NCI-H187 (cell line): ENCODE measurements at places on chromosomes 7 and 10.

DNA sequence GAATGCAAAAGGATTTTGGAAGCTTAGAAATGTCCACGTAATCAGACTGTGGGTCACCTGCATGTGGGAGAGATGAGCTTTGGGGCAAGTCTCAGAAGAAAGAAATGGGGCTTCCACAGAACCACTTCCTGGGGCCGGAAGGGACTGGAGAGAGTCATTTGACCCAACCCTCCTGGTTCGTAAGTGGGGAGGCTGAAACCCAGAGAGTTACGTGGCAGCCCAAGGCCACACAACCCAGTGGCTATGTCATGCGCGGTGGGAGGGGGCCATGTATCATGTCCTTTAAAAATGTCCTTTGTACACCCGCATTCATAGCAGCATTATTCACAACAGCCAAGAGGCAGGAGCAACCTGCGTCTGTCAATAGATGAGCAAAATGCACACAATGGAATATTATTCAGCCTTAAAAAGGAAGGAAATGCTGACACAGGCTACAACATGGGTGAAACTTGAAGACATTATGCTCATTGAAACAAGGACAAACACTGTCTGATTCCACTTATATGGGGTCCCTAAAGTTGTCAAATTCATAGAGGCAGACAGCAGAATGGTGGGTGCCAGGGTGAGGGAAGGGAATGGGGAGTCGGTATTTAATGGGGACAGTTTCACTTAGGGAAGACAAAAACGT lies 15.1 kb downstream of the CAMK2B start:
- DNase-seq, result no peak

- DNase-seq, result no peak
These were observed 127.8 kb upstream of the BTBD16 start for GRCh38 chr10:122143238-122143841.

GRCh38 chr7:156725073-156725472 lies 84.5 kb downstream of the RNF32 start:
- DNase-seq, result no peak

DNA sequence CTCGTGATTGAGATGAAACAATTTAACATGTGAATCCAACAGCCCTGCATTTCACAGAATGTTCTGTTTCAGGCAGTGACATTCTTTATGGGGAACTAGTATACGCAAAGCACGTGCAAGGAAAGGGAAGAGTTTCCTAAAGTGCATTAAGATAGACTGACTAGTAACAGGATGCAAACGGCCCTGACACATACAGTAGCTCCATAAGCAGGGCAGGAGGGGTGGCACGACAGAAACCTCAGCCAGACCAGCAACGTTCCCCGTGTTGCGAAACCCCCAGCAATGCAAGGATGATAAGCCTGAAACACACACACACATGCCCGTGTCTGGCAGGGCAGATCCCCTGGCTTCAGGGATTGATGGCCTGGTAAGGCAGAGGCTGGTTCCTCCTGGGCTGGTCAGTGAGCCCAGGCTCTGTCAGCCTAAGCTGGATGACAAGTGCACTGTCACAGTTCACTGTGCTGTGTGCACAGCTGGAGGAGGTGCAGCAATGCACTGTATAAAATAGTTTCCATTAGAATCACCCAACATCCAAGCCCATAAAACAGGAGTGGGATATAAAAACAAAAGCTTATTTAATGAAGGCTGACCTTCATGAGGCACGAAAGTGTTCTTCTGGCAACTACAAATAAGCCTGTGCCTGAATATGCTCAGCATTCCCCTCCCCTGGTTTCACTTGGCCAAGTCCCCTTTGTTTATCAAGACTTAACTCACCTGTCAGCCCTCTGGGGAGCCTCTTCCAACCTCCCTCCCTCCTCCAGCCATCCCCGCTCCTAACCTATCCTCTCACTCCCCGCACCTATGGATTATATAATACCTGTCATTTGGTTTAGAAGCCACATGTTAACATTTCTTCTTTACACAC lies 88.8 kb downstream of the GSAP start:
- peak; percentile 31 for DNase-seq

GRCh38 chr7:1309996-1310395 lies 77.3 kb downstream of the UNCX start:
- DNase-seq, result no peak

GRCh38 chr10:94351089-94351488 lies 11.7 kb downstream of the NOC3L start:
- no peak for DNase-seq

GRCh38 chr7:105830405-105831301 lies 45.7 kb downstream of the ATXN7L1 start:
- no peak for DNase-seq

DNA sequence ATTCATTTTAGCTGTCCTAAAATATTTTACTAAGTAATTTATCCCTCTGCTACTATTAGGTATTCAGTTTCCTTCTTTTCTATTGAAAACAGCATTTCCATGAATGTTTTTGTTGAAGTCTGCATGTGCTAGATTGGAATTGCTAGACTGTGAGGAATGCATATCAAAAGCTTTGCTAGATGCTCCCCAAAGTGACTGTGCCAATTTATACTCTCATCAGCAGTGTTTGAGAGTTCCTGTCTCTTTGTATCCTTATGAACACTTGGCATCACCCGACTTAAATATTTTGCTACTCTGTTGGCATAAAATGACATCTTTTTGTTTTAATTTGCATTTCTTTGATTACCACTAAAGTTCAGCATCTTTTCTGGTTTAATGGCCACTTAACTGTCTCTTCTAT lies 45.0 kb upstream of the PRR15 start:
- DNase-seq, result no peak

GRCh38 chr10:102016416-102016815 lies 39.6 kb downstream of the ARMH3 start:
- DNase-seq, result no peak

GRCh38 chr10:121440461-121440860 lies 157.8 kb downstream of the FGFR2 start:
- no peak for DNase-seq

GRCh38 chr10:3173171-3173878 lies 743 bp upstream of the PITRM1 start:
- DNase-seq, result peak; percentile 97

DNA sequence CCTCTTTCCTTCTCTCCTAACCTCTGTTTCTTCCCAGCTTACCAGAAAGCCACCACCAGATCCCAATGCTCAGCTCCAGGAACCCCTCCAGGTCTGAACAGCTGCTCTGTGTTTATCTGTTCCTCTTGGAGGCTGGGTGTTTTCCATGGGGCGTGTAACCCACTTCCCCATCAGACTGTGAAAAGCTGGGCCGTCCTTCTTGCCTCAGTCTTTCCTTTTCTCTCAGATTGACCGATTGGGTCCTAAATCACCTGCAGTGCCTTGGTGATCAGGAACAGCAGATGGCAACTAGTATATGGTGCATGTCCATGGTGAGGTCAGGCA lies 4.8 kb downstream of the SH3PXD2A start:
- DNase-seq, result no peak

- DNase-seq, result no peak
These were observed 45.4 kb downstream of the ZNF467 start for GRCh38 chr7:149727899-149728476.

- DNase-seq, result no peak
These were observed 14.6 kb upstream of the MSMB start for GRCh38 chr10:46060706-46061105.

DNA sequence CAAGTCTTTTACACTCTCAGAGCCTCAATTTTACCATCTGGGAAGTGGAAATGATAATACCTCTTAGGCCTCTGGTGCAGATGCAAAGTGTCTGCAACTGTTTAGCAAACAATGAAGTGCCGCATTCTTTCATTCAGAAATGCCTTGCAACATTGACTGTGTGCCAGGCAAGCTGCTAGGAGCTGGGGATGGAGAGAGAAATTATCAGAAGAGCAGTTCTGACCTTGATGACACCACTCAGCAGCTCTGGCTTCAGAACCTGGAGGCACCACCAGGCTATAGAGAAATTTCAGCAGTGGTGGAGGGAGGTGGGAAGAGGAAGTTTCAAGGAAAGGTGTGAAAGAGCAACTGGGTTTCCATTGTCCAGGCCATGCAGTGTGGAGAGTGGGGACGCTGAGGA lies 78.1 kb upstream of the HABP2 start:
- no peak for DNase-seq

- DNase-seq, result no peak
These were observed 61.2 kb downstream of the SH2D4B start for GRCh38 chr10:80598951-80599350.

GRCh38 chr10:131703941-131704340 lies 196.9 kb upstream of the PPP2R2D start:
- DNase-seq, result no peak

- DNase-seq, result no peak
These were observed 56.4 kb upstream of the NPS start for GRCh38 chr10:127492607-127493250.

GRCh38 chr7:67398916-67399315 lies 402.3 kb downstream of the TYW1 start:
- no peak for DNase-seq

- no peak for DNase-seq
These were observed 17.6 kb downstream of the NUP205 start for GRCh38 chr7:135575296-135575695.

DNA sequence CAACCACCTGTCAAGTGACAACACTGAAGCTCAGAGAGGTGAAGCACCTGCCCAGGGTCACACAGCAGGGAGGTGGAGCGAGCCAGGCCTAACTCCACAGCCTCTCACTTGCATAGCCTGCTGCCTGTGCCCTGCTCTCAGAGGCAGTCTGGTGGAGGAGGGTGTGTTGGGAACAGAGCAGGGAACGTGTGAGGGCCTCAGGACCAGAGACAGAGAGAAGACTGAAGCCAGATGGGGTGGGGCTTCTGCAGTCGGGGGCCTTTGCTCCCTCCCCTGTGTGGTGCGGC lies 114.0 kb downstream of the PTPN20 start:
- no peak for DNase-seq

DNA sequence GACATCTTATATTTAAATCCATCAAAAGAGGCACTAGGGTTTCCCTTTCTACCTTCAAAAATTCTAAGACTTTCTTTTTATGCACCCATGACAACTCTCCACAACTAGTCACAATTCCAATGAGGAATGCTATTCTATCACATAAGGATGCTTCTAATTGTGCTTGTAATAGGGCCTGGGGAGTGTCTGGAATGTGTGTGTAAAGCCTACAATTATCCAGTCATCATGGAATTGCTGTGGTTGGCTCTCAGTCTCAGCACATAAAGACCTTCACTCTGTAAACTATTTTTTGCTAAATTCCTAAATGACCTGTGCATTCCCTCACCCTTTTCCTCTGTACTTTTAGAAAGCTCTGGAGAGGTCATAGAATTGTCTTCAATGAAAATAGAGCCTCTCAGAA lies 86.7 kb downstream of the EPDR1 start:
- no peak for DNase-seq

DNA sequence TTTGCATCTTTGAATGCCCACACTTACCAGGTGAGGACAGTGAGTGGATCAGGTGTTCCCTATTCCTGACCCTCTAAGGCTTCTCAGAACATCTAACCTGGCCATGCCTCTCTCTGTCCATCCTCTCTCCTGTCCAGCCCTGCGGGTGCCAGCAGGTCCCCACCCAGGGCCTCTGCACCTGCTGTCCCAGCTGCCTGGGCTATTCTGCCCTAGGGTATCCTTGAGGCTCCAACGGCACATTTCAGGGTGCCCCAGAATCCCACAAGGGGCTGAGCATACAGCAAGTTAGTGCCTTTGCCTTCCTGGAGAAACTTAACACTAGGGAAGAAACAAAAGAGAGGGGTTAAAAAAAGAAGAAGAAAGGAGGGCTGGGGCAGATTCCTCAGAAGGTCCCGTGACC lies 107.4 kb downstream of the UNCX start:
- no peak for DNase-seq

DNA sequence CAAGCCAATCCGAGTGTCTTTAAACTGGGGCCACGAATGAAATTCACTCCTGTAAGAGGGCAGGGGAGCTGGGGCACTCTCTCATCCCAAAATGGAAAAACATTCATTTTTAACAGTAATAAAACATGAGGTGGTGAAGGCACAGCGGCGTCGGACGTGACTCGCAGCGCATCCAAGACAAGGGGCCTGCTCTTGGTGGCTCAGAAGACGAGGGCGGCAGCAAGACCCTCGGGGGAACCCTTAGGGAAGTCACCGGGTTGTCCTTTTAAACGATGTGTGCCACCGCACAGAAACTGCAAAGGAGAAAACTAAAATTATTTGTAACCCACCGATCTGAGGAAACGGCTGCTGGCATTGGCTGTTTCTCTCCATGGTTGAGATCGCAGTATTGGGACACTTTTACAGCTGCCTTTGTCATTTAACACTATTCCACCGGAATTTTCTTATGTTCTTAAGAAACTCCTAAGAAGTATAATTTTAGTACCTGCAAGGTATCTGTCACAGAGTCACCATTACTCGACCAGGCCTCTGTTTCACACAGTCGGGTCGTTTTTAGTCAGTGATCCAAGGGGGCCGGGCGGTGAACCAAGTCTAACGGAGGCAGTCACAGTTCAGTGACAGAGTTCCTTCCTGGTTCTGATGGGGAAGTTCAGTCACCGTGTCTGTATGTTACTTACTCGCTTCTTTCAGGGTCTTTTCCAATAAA lies 159.3 kb downstream of the PTPRN2 start:
- no peak for DNase-seq

DNA sequence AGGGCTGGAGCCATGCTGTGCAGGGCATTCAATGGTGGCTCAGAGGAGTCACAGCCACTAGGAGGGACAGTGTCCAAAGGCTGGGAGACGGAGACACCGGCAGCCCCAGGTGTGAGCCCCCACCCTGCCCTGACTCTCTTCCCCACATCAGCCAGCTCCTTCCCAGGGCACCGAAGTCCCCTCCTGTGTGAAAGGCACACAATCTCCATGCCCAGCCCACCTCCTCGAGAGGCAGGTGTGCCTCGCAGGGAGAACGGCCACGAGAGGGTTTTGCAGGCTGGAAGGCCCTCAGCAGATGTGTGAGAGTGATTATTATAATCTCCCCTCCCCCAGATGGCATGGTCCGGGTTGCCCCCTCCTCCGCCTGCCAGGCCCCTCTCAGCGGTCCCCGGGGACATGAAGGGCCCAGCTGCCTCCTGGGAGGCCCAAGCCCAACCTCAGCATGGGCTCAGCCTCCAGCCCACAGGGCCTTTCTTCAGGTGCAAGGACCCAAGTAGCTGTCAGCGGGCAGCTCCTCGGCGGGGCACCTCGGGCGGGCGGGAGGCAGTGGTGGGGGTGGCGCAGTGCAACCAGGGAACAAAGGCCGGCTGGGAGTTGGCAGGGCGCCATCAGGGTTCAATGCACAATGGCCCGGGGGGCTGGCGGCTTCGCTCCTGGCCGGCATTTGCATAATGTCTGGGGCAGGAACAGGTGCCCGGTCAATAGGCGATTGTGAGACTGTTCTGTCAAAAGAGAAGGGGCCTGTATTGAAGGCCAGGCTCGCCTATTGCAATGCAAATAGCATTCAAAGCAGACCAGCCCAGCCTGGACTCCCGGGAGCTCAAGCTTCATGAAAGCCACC lies 155.3 kb upstream of the ZMIZ1 start:
- DNase-seq, result peak; percentile 39
